H7 (cell line): ENCODE measurements at places on chromosomes 5 and 9. TPM values are rescaled to one million over a fixed set of nuclear protein-coding genes. Genes with fewer than 3 reads are reported as not detected.
A peak's percentile ranks its signal among the peaks of the same experiment; 100 is the strongest.

CATSPER3 gene
- 0.07 TPM in 1 of 2 replicates, not detected in the other for total RNA-seq

TAF11L9 gene
- total RNA-seq, result not detected in 2 replicates

GPRIN1 gene
- total RNA-seq, result 6.6 and 14.2 TPM in 2 replicates

DNA sequence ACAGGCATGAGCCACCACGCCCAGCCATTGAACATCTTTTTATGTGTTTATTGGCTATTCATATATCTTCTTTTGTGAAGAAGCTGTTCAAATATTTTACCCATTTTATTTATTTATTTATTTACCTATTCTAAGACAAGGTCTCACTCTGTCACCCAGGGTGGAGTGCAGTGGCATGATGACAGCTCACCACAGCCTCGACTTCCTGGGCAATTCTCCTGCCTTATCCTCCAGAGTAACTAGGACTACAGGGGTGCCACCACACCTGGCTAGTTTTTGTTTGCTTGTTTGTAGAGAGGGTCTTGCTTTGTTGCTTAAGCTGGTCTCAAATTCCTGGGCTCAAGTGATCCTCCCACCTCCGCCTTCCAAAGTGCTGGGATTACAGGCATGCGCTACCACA lies 33.5 kb downstream of the NAIF1 start:
- no peak for DNase-seq

- peak; percentile 7 for DNase-seq
These were observed 171.2 kb downstream of the CWC27 start for GRCh38 chr5:64939772-64940510.

DNA sequence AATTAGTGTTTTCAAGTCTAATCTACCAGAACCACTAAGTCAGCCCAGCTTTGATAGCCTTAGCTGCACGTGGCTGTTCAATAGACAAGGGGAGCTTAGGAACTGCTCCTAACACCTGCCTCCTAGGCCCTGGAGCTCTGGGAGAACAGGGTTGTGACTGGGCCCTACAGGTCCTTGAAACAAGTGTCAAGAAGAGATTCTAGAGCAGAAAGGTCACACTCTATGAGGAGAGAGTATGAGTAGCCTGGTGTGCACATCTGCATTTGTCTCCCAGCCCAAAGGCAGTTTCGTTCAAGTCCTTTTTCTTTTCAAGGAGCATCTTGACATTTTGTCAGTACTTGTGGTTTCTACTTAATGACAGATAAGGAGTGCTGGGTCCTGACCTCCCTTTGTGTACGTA lies 206.1 kb downstream of the PRELID2 start:
- no peak for DNase-seq
